ENCODE measurements at places on chromosomes 1 and 21.
A peak's percentile ranks its signal among the peaks of the same experiment; 100 is the strongest.

GRCh38 chr1:94118013-94118412, 2.9 kb downstream of the ABCA4 start:
- no peak for DNase-seq

DNA sequence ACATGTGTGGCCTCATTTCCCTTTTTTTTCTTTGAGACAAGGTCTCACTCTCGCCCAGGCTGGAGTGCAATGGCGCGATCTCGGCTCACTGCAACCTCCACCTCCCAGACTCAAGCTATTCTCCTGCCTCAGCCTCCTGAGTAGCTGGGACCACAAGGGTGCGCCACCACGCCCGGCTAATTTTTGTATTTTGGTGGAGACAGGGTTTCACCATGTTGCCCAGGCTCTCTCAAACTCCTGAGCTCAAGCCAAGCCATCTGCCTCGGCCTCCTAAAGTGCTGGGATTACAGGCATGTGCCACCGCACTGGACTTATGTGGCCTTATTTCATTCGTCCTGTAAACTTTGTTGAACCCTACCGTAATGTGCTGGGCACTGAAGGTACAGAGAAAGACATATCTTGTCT, 569 bp upstream of the WARS2 start:
- DNase-seq, result peak; percentile 20

GRCh38 chr21:42495765-42496119, 282 bp downstream of the RSPH1 start:
- no peak for DNase-seq

- DNase-seq, result no peak
These were observed 164.3 kb downstream of the NTMT2 start for GRCh38 chr1:170310014-170310405.

DNA sequence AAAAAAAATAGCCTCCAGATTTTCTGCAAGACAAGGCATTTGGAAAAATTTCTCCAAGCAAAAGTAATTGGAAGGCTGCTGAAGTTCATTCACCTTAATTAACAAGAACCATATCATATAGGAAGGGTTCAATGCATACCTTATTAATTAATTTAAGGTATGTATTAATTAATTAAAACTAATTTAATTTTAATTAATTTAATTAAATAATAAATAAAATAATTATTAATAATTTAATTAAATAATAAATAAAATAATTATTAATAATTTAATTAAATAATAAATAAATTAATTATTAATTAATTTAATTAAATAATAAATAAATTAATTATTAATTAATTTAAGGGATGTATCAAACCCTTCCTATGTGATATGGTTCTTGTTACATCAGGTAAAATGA, 7.9 kb downstream of the OR2L13 start:
- DNase-seq, result no peak

DNA sequence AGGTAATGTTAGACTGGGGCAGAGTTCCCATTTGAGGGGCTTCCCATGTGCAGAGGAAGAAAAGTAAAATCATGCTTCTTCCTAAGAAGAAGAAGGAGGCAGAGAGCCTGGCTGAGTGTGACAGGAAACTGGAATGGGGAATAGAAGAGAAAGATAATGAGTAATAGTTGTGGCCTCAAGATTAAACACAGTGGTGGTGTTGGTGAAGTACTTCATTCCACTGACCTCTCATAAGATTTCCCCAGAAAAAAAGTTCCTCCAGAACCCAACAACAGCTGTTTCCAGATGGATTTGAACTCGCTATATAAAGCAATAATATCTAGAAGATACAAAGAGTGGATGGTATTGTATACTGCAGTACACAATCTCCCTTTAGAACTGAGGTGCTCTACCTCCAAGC, 13.0 kb downstream of the RGS1 start:
- DNase-seq, result no peak

GRCh38 chr1:205944525-205944924, 1.3 kb upstream of the SLC26A9 start:
- no peak for DNase-seq

GRCh38 chr1:177448036-177448615, 277.4 kb downstream of the BRINP2 start:
- no peak for DNase-seq

- DNase-seq, result no peak
These were observed 44.9 kb downstream of the GLIS1 start for GRCh38 chr1:53693773-53694717.

GRCh38 chr1:42163114-42163513, 1.4 kb downstream of the GUCA2A start:
- no peak for DNase-seq

- no peak for DNase-seq
These were observed 145.1 kb downstream of the NPHP4 start for GRCh38 chr1:5847013-5847659.

DNA sequence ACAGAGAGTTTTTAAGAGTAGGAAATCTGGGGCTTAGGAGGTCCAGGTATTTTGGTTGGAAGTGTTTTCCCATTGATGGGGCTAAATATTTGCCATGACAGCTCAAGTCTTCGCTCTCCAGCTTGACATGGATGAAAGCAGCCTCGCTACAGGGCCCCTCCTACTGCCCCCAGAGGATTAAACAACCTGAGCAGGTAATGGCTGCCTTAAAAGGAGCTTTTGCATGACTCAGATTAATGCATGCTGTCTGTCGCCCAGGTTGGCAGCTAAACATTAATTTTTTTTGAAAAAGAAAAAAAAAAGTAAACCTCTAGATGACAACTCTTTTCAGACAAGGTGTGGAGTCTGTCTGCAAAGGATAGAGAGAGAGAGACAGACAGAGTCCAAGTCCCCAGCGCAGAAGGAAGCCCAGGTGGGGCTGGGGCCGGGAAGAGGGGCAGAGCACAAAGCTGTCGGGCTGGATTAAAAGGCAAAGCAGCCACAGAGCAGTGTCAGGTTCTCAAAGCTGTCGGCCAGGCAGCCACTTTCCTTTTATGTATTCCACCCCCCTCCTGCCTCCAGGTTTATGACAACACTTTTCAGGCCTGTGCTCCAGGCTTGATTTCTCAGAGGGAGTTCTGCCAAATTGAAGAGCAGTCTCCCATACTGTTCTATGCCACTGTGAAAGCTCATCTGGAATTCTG, 127.9 kb downstream of the CLIC6 start:
- no peak for DNase-seq

GRCh38 chr1:160256396-160257046, 5.8 kb downstream of the DCAF8 start:
- DNase-seq, result no peak

GRCh38 chr21:15850645-15851044, 120.9 kb downstream of the USP25 start:
- DNase-seq, result peak; percentile 38

GRCh38 chr1:154729031-154729442, 121.1 kb upstream of the ADAR start:
- no peak for DNase-seq

DNA sequence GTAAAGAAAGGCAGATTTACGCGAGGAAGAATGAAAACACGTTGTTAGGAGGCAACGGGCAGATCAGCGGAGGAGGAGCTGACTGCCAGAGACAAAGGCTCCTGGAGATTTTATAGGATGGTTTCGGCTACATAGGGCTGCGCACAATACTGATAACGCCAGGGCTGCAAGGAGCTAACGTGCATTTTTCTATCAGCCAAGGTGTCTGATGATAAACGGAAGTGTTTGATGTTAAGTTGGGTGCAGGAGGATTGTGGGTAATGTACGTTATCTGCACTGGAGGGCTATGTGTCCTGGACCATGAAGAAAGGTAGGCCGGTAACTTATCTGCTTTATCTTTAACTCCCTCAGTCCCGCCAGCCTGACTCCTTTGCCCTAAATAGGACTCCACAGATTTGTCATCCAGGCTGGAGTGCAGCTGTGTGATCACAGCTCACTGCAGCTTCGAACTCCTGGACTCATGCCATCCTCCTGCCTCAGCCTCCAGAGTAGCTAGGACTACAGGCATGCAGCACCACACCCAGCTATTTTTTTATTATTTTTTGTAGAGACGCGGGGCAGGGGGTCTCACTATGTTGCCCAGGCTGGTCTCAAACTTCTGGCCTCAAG, 29.6 kb downstream of the SETD4 start:
- no peak for DNase-seq

DNA sequence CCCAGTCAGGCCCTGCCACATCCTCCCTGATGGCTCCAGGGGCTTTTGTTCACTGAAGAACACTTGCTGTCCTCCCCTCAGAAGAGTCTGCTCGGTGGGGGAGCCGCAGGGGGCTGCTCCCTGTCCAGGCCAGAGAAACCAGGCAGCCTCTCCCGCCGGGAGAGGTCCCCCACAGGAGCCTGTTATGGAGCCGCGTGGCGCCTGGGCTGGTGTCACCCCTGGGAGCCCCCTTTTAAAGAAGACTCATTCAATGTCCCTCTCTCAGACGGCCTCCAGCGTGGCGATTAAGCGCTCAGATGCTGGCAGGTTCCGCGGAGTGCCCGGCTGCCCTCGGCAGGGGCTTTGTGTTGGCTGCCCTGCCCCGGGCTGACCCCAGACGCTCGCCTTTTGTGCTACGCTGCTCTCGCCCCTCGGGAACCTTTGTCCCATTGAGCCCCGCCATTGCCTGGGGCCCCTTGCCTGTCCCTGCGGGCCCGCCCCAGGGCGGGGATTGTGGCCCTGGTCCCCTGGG, 43.1 kb downstream of the SKI start:
- no peak for DNase-seq

- peak; percentile 82 for DNase-seq
These were observed 13.5 kb downstream of the BCAR3 start for GRCh38 chr1:93668121-93668520.

DNA sequence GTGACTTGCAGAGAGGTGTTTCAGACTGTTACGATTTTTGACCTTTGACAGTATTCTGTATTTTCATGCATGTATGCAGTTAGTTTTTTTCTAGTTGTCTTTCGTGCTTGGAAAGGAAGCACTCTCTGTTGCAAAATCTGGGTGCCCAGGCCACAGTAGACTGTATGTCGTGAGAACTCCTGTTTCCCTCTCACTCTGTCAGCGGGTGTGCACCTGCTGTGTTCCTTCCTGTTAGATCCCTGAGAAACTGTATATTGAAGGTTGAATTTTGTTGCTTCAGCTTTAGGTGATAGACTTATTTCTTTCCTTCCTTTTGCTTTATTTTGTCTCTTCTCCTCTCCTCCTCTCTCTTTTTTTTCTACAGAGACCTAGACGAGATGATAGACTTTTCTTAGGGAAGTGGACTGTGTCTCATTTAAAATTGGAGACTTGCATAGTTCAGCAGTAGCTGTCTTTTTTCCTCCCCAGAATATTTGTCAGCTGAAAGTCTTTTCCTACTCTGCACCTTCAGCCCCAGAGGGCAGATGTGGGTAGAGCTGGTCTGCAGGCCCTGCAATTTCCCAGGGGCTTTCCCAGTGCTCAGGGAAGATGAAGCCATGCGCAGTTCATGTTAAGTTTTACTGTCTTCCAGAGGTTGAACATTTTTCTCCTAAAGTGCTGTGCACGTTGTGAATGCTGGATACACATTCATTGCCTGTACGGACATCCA, 1.4 kb downstream of the TRAPPC10 start:
- DNase-seq, result no peak

GRCh38 chr1:45840704-45841103, 37.3 kb downstream of the MAST2 start:
- no peak for DNase-seq

GRCh38 chr1:180343921-180344769, 114.1 kb downstream of the LHX4 start:
- DNase-seq, result no peak

- DNase-seq, result peak; percentile 46
These were observed 58.9 kb upstream of the NEK2 start for GRCh38 chr1:211734359-211734758.

GRCh38 chr1:15718199-15718601, 17.9 kb upstream of the SLC25A34 start:
- no peak for DNase-seq

- no peak for DNase-seq
These were observed 21.7 kb downstream of the ASTN1 start for GRCh38 chr1:177142791-177143271.

DNA sequence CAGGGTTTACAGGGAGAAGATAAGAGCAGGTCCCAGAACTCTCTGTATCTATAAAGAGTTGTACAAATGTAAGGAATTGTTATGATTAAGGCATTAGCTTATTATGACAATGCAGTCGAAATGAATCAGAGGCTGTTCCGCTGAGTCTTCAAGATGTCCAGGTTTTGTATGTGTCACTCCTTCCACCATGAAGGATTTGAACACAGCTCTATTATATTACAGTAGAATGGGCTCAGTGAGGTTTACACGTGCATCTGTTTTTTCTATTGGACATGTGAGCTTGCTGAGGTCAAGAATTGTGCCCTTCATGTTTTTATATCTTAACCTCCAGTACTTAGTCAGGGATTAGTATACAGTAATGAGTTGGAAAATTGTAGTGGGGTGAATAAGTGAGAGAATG, 86.3 kb downstream of the MPZL1 start:
- DNase-seq, result peak; percentile 66

DNA sequence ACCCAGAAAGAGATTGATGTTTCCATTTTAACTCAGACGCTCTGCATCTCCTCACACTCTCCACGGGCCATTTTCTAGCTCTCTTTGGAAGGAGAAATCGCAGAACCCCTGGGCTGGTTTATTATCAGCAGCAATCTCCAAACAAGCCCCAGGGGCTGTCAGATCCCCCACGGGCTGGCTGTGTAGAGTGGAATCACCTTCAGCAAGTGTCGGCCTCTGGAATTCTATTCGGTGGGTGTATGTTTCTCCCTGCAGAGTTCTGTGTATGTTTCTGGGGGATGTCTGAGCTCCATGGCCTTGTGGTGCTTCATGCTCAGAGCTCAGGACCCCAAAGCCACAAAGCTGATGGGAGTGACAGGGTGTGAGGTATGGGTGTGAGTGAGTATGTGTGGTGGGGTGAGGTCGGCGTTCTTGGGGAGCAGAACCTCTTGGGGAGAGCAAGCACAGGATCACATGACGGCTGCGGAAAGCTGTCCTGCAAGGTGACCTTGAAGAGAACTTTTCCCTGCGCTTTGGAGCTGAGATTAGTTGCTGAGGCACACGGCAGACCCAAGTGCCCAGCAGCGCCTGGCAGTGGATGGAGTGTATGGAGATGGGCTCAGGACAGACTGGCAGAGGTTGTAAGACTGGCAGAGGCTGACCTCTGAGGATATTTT, 489 bp downstream of the ACOT11 start:
- no peak for DNase-seq

DNA sequence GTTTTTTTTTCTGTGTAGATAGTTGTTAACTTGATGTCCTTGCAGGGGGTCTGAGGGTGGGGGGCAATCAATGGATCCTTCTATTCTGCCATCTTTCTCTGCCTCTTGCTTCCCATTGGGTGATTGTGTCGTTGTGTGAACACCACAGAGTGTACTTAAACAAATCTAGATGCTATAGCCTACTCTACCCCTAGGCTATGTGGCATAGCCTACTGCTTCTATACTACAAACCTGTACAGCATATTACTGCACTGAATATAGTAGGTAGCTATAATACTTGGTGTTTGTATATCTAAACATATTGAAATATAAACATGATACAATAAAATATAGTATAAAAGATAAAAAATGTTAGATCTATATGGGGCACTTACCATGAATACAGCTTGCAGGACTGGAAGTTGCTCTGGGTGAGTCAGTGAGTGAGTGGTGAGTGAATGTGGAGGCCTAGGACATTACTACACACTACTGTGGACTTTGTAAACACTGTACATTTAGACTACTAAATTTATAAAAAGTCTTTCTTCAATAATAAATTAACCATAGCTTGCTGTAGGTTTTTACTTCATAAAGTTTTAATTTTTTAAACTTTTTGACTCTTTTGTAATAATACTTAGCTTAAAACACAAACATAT, 105.4 kb downstream of the CENPF start:
- DNase-seq, result no peak

- no peak for DNase-seq
These were observed 331.3 kb upstream of the SNX7 start for GRCh38 chr1:98330224-98330623.

- DNase-seq, result no peak
These were observed 221.7 kb downstream of the COL11A1 start for GRCh38 chr1:102886638-102887037.

GRCh38 chr1:84704872-84705417, 14.7 kb upstream of the SSX2IP start:
- DNase-seq, result no peak

All from foreskin melanocyte (primary cell).